ENCODE measurements at places on chromosomes 12 and 14.

DNA sequence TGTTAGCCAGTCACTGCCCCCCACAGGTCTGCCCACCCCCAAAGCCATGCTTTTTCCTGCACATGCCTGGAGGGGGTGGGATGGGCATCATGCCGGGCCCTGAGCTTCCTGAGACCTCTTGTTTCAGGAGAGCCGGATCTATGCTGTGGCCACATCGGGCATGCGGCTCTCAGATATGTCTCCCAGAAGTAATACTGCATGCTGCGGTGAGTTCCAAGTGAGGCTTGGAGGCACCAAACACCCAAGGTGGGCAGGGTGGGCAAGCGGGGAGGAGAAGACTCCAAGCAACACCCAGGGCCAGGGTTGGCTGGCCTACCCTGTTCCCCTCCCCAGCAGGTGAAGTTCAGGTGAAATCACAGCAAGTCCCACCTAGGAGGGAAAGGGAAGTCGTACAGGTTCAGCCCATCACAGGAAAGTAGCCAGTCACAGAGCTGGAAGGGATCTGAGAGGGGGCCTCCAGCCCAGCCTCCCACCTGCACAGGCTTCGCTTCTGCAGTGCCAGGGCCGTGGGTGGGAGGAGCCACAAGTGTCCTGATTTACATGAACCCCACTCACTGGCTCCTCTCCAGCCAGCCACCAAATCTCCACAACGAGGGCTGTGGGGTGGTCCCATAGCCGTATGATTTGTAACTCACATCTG is 30.9 kb downstream of the PIGH start:
- DNase-seq, result no peak

DNA sequence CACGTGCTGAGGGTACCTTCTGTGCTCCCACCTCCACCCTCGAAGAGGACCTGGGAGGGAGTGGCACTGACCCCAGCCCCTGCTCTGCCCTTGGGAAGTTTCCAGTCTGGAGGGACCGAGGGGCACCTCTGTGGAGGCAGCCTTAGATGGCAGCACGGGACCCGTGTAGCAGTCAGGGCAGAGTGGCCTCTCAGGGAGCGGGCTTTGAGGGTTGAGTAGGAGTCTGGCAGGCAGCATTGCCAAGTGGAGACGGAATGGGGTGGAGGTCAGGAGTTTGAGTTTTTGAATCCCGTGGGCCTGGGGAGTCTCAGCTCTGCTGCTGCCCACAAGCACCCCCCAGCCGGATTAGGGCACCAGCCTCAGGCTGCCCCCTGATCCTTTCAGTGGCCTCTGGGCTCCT is 21.6 kb downstream of the KIF26A start:
- no peak for DNase-seq

- DNase-seq, result no peak
Observed at GRCh38 chr12:105445249-105445648, 114.8 kb downstream of the C12orf75 start.

DNA sequence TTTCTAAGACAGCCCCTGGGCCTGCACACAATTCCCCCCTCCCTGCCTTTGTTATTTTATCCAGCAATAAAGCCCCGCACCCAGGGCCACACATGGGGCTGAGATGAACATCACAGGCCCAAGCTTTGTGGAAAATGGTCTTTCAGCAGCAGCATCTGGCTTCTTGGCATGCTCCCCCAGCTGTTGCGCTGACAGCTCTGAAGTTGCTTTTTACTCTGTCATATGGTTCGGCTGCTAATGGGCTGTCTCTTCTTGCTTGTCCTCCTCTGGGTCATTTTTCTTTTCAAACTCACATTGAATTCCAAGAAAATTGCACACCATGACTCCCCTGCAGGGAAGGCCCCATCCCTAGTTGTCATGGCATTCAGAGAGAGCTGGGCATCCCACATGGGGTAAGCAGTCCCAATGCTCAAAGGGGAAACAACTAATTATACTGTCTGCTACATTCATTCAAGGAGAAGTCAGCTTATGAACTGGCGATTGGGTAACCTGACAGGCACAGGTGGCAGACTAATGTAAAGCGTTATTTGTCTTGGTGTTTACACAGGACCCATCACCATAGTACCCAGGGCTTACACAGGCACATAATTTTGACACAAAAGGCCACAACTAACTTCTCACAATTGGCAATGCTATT is 74.0 kb upstream of the CDKN3 start:
- no peak for DNase-seq

DNA sequence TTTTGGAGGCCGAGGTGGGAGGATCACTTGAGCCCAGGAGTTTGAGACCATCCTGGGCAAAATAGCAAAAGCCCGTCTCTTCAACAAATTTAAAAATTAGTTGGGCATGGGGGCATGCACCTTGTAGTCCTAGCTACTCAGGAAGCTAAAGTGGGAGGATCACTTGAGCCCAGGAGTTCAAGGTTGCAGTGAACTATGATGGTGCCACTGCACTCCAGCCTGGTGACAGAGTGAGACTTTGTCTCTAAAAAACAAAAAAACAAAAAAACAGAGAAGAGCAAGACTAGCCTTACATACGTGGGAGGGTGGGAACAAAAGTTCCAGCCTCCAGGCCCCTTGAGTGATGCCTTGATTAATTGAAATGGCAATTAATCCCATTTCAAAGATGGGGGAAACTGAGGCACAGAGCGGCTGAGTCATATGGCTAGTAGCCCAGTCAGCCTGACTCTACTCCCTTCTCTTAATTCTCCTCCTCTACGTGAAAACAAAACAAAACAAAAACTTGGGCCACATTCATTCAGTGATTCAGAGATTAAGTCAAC is 3.3 kb upstream of the FAM222A start:
- no peak for DNase-seq

- no peak for DNase-seq
Observed at GRCh38 chr12:103667125-103667524, 80.1 kb downstream of the STAB2 start.

DNA sequence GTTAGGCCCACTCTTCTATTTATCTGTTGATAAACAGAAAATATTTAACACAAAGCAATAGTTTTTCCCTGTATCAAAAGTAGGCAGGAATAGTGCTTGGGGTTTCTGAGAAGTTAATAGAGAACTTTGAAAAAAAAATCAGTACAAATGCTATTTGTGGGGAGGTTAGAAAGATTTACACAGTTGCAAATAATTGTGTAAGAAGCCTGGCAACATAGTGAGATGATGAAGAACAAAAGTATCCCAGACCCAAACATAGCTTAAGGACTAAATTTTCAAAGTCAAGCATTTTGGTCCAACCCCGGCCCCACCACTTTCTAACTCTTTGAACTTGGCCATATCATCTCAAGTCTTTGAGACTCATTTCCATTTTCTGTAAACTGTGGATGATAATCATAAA is 687.5 kb upstream of the TMEM132C start:
- DNase-seq, result no peak
